ENCODE measurements at places on chromosomes 2 and 18.

DNA sequence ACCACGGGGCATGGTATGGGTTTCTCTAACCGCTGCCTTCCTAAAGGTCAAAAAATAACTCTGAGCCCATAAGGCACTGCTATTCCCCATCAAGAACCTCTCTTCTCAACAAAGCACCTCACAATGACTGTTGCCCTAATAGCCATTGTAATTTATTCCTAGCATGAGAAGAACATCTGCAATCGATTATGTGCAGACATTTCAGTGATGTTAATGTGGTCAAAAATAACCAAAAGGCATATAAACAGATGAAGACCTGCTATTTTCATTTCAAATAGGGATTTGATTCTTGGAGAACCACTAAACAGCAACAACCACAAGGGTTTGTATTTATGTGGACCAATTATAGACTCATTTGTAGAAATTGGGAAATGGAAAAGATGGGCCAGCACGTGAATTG is 356.6 kb downstream of the FBXO15 start:
- no peak for DNase-seq

DNA sequence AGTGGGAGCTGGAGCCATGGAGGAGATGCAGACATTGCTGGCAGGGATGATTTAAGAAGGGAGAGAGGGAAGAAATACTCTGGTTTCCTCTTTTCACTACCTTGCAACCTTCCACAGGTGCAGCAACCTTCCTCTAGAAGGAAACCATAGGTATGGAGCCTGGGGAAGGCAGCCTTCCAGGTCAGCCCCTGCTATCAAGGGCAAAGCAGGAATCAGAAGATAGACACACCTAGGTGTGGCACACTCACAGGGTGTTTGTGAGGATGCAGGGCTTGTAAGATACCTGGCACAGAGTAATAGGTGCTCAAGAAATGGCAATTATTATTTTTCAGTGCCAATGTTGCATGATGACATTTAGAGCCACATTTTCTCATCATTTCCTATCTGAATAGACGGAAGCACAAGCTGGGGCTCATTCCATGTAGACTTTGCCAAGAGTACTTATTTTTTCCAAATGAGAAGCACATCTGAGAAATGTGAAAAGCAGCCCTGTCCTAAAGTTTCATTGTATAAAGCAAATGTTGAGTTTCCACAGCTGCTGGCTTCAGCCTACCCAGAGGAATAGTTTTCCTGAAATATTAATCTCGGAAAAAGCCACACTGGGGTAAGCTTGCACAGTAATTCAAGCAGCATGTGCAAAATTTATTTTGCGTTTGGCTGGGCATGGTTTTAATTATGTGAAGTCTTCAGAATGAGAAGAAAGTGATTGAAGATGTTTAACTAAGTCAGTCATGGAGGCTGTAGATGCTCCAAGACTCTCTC is 20.6 kb downstream of the EVA1A start:
- no peak for DNase-seq

GRCh38 chr18:49249521-49249920 is 210.9 kb downstream of the DYM start:
- no peak for DNase-seq

GRCh38 chr18:50870138-50870845 is 8.6 kb upstream of the ME2 start:
- peak; percentile 34 for DNase-seq
